ENCODE measurements at places on chromosomes 5 and 9. TPM values are rescaled to one million over a fixed set of nuclear protein-coding genes. Genes with fewer than 3 reads are reported as not detected.

The FGF18 gene
- 14.1 TPM for total RNA-seq

The KCNIP1 gene
- total RNA-seq, result 0.81 TPM

The SLC36A2 gene
- total RNA-seq, result not detected

The PPP1R26 gene
- 17.1 TPM for total RNA-seq

The PRR16 gene
- total RNA-seq, result 0.25 TPM

The PPP2R2B gene
- total RNA-seq, result 11.5 TPM

The PCDHB13 gene
- 0.16 TPM for total RNA-seq

The WDR41 gene
- 45.8 TPM for total RNA-seq

The KIF3A gene
- total RNA-seq, result 2.9 TPM

The ABLIM3 gene
- 4.2 TPM for total RNA-seq

The GAPT gene
- total RNA-seq, result not detected

The LRRC19 gene
- not detected for total RNA-seq

The SHOC1 gene
- not detected for total RNA-seq

The CARTPT gene
- not detected for total RNA-seq

The FBXL7 gene
- 9.6 TPM for total RNA-seq

The ZBTB26 gene
- 2.3 TPM for total RNA-seq

The TMEM250 gene
- 59.7 TPM for total RNA-seq

The CEP78 gene
- 10.5 TPM for total RNA-seq

The TYRP1 gene
- not detected for total RNA-seq

The ZNF354C gene
- 2.0 TPM for total RNA-seq

The QRFP gene
- not detected for total RNA-seq

The TMEM252 gene
- total RNA-seq, result not detected

The DOCK8 gene
- 0.49 TPM for total RNA-seq

The TMEM215 gene
- total RNA-seq, result not detected

The DMGDH gene
- 3.3 TPM for total RNA-seq

The IFT74 gene
- total RNA-seq, result 4.9 TPM

The SLC35A4 gene
- 57.8 TPM for total RNA-seq

The ZNG1F gene
- total RNA-seq, result 0.76 TPM

The FGF1 gene
- 0.25 TPM for total RNA-seq

The FYB1 gene
- not detected for total RNA-seq
